ENCODE measurements at places on chromosomes 3 and 15.

- peak; percentile 3 for DNase-seq
These were observed 384.1 kb downstream of the CADM2 start for GRCh38 chr3:85342915-85343314.

GRCh38 chr15:100926971-100927756 is 8.0 kb downstream of the LRRK1 start:
- no peak for DNase-seq

GRCh38 chr3:49908373-49909199 is 4.9 kb upstream of the MST1R start:
- DNase-seq, result no peak

GRCh38 chr3:119595639-119596334 is 1.9 kb upstream of the PLA1A start:
- no peak for DNase-seq

- DNase-seq, result no peak
These were observed 128.4 kb downstream of the CTNNB1 start for GRCh38 chr3:41327718-41328117.

DNA sequence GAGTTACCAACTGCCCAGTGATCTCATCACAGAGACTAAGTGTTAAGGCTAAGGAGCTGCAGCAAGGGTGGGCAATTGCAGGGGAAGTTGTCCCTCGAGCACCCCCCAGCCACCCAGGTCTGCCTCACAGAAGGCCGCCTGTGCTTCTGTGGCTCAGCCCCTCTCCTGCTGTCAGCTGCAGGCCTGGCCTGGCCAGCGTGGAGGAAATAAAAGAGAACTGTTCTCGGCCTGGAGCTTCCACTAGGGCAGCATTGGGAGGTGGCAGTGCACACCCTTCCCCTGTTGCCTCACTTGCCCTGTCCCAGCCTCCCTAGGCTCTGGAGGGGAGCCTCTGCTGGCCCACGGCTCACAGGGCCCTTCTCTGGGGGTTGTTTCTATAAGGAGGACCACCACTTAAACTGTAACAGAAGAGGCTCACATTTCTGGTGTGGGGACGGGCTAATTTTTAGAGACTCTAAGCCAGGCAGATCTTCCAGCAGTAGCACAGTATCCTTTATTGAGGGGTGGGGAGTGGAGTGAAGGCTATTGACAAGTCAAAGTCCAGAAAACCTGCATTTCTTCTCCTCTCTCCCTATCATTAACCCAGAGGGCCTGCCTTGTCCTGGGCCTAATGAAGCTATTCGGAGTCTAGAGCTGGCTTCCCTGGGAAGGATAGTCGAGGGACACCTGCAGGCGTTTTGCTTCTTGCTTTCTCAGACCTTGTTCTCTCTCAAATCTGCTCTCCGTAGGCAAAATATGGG is 75.6 kb upstream of the ADPGK start:
- no peak for DNase-seq

GRCh38 chr3:109432833-109433232 is 95.5 kb upstream of the DPPA4 start:
- no peak for DNase-seq

- DNase-seq, result no peak
These were observed 5.9 kb downstream of the ZBTB20 start for GRCh38 chr3:115141033-115141757.

DNA sequence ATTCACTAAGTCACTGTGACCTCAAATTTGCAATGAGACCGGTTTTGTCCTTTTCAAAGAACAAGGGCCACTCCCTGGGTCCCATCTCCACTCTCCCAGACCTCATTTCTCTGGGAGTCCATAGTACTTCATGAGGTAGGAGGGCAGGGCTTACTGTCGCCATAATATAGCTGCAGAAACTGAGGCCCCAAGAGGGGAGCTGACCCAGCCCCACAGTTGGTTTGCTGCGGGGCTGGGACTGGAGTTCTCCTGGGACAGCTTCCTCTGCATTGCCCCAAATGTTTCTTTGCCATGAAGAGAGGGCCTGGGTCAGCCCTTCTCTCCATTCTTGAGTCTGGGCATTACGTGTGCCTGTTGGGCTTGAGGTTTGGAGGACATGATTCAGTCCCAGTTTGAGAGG is 60.1 kb downstream of the ITGA11 start:
- DNase-seq, result no peak

DNA sequence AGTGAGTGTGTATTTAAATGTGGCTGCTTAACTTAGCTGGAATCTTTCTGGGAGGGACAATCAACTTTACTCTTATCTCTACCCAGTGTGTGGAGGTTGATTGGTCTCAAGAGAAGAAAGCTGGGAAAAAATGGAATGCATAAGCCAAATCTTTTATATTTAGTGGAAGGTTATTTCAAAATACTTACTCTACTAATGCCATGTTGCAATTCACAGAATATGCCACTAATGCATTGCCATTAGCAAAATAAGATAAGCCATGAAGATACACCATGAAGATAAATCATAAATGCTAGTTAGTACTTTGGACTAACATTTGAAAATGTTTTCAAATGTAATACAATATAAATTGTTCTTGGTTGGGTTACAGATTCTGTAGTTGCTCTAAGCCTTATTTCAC is 155.1 kb upstream of the LRRFIP2 start:
- no peak for DNase-seq

GRCh38 chr3:186854954-186855353 is 12.4 kb downstream of the ADIPOQ start:
- DNase-seq, result no peak

DNA sequence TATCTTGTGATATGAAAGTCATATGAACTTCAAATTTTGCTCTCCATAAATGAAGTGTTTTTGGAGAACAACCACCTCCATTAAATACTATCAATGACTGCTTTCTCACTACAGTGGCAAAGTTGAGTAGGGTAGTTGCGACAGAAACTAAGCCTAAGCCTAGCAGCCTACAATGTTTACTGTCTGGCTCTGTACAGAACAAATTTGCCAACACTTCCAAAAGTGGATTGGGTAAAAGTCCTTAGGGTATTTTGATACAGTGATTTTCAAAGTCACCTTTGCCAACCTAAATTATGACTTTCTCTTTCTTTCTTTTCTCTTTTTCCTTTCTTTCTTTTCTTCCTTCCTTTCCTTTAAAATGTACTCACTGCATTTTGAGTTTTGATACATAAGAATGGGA is 142.6 kb downstream of the PLCL2 start:
- no peak for DNase-seq

DNA sequence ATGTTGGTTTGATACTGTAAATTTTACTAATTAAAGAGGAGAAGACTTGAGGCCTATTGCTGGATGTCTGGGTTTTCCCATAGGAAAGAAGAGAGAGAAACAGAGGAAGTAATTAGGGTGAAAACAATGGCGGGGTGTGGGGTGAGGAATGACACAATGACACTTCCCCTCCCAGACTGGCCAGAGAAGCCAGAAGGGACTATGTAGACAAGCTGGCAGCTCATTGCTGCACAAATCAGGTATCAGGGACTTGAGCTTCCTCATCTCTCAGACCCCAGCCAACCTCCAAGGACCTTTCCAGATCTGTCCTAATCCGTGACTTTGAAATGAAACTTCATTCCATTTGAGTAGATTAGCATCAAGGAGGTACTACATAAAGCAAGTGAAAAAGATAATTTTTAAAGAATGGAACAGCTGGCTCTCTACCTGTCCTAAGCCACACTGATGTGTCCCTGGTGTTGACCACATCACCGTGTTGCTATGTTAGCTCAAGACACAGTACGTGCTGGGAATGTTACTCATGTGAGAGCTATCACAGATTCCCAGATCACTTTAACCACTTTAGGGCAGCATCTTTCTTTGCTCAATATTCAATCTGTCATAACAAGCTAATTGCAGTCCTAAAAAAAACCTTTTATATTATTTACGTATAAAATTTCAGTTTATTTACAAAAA is 22.2 kb downstream of the TMEM212 start:
- DNase-seq, result no peak

DNA sequence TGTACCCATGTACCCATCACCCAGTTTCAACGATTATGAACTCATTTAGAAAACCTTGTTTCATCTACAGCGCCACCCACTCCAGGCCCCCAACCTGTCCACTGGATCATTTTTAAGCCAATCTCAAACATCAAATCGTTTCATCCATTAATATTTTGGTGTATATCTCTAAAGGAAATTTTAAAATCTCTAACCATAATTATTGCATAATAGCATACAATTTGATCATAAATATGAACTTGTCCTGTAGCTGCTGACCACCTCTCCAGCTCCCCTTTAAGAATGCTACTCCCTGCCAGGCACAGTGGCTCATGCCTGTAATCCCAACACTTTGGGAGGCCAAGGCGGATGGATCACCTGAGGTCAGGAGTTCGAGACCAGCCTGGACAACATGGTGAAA is 2.8 kb upstream of the C3orf70 start:
- no peak for DNase-seq

GRCh38 chr3:108459225-108459624 is 51.2 kb downstream of the MYH15 start:
- DNase-seq, result no peak

- DNase-seq, result no peak
These were observed 629.2 kb upstream of the AGTR1 start for GRCh38 chr3:148068466-148068865.

DNA sequence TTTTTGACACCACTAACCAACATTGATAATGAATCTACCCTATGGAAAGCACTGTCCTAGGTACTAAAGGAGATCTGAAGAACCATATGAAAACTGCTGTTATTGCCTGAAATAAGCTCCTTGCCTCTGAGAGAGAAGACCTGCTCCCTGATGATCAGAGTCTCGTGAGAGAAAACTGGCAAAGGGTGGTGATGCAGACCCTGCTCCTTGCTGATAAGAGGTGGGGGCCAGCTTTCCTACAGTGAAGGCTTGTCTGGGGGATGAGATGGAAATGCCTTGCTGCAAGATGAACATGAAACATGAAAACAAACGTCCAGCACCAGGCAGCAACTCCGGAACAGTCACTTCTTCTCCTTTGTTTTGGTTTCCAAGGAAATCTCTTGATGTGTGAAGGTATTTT is 31.9 kb downstream of the RASGRP1 start:
- no peak for DNase-seq

- peak; percentile 68 for DNase-seq
These were observed 607 bp upstream of the IMP3 start for GRCh38 chr15:75640483-75641178.

GRCh38 chr3:66629982-66630368 is 129.2 kb upstream of the LRIG1 start:
- no peak for DNase-seq

- no peak for DNase-seq
These were observed 327.3 kb downstream of the OTOL1 start for GRCh38 chr3:161823910-161824309.

GRCh38 chr15:50821476-50821875 is 56.0 kb upstream of the SPPL2A start:
- no peak for DNase-seq

DNA sequence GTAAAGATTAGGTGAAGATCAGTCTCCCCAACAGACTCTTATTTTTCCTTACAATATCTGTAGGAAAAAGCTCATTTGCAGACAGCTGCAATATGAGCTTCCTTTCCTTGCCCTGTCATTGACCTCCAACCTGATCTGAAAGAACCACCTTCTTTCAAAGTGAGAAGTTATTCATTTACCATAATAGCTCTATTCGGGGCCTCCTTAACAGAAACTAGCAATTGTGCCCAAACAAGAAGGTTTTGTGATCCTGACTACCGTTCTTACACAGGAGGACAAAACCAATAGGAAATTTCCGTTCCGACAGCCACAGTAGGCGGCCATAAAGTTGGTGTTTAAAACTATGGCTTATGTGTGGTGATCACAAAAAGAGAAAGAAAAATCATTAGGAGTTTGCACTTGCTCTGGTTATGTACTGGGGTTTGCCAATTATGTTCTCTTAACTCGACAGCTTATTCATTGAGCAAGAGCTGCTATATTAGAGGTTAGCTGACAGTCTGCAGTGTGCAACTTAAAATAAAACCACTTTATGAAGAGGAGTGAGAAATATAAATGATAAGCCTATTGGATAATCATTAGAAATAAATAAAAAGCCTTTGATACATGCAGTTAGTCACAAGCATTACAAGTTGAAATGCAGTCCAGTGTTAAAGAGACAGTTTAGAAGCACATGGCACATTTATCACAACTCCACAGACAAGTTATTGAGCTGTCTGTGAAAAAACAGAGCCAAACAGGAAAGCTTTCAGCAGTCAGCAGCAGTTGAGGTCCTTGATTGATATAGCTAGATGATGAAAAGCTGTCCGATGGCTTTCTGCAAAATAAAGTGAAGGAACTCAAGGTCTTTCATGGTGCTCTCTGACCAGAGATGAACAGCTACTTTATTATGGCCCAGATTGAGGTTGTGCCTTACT is 199.8 kb downstream of the WDR72 start:
- DNase-seq, result no peak

DNA sequence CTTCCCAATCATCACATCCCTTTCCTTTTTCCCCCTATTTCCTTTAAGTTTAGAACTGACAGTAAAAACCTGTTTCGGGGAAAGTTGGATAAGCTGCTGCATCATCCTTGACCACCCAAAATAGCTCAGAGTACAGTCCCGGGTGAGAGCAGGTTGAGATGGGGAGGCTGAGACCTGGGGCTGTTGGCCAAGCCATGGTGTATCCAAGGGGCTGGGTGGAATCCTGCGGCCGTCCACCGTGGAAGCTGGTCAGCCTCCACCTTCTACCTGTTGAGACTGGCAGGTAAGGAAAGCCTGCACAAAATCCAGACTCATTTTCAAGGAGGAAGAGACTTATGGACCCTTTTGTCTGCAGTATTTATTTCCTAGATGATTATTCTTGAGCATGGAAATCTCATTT is 128.2 kb upstream of the PLXNA1 start:
- no peak for DNase-seq

DNA sequence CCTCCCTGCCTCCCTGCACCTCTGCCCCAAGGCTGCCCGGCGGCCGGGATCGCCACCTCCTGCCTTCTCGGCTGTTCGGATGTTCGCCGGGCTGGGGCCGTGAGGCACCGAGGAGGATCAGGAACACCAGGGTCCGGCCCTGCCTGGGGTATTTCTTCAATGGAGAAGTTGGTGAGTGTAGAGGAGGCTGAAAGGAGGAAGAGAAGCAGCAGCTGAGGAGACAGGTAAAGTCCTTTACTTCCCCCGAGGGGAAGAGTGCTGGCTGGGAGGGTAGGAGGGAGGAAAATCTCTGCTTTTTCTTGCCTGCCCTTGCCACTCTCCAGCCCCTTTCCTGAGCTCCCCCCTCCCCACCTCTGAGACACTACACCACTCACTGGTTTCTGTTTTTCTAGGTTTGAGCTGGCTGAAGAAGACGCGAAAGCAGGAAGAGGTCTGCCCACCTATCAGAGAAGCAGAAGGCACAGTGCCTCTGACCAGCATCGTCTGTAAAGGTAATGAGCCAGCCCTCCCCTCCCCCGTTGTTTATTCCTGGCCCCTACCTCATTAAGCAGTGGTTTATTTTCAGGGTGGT is 519 bp downstream of the ASB7 start:
- DNase-seq, result peak; percentile 35

DNA sequence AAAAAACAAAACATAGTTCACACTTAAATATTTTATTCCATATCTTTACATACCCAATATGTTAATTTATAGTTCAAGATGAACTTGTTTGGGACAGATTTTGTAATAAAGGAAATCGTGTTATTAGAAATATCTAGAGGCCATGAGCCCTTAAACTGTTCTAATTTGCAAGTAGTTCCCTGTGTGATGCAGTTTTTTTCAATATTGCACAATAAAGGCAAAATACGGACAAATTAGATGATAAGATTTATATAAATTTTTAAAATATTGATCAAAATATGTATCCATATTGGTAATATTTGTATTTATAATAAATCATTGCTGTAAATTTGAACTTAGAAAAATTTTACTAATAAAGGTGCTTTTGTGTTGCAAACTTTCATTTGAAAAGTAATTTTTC is 23.8 kb downstream of the CTNNB1 start:
- no peak for DNase-seq
